Fibroblast of skin of scalp (primary cell): ENCODE measurements at places on chromosomes 2 and 18.

- DNase-seq, result no peak
Observed at GRCh38 chr2:160384791-160385190, 108.8 kb downstream of the RBMS1 start.

GRCh38 chr2:207166349-207167098 lies 776 bp upstream of the KLF7 start:
- peak; percentile 93 for DNase-seq

DNA sequence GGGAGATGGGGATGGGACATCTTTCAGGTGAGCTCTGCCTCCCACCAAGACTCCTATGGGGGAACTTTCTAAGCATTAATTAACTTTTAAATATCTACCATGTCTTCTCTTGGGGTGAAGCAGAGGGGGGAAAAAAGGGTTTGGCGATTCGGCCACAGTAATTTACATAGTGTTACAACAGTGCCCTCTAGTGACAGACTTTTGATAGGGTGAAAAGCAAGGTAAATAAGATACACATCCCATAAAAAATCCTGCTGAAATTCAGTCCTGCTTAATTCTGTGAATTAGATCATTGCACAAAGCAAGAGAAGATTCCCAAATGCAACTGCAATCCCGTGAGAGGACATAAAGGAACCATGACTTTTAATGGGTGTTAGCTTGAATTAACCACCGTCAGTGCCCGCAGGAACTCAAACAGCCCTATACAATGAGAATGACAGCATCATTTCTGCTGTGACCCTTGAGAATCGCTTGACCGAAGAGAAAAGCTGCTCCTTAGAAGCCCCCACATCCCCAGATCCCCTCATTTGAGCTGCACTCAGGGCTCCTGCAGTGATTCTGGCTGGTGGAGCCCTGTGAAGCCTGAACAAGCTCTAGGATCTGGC lies 32.8 kb downstream of the FAM124B start:
- peak; percentile 51 for DNase-seq

GRCh38 chr2:217444932-217445331 lies 557.9 kb downstream of the TNS1 start:
- DNase-seq, result no peak

GRCh38 chr2:233079953-233080835 lies 20.1 kb downstream of the INPP5D start:
- DNase-seq, result no peak

- no peak for DNase-seq
Observed at GRCh38 chr2:160635488-160635887, 141.9 kb upstream of the RBMS1 start.

GRCh38 chr18:56541793-56542192 lies 96.6 kb downstream of the TXNL1 start:
- DNase-seq, result no peak

GRCh38 chr2:217645896-217646295 lies 356.9 kb downstream of the TNS1 start:
- peak; percentile 71 for DNase-seq

GRCh38 chr2:233967164-233967563 lies 50.0 kb downstream of the TRPM8 start:
- DNase-seq, result no peak

DNA sequence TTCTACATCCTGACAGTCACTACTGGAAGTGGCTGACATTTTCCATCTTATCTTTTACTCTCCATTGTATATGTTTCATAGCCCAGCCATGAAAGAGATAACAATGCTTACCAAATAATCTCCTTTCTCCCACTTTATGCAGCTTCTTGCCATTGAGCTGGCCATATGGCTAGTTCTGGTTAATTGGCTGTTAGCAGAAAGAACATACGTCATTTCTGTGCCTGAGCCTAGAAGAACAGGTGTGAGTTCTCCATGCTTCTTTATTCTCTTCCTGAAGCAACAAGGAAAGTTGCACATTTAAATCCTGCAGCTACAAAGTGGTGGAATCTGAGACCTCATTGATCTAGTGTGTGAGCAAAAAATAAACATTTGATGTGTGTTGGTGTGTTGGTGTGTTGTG lies 82.0 kb upstream of the FSHR start:
- DNase-seq, result no peak

DNA sequence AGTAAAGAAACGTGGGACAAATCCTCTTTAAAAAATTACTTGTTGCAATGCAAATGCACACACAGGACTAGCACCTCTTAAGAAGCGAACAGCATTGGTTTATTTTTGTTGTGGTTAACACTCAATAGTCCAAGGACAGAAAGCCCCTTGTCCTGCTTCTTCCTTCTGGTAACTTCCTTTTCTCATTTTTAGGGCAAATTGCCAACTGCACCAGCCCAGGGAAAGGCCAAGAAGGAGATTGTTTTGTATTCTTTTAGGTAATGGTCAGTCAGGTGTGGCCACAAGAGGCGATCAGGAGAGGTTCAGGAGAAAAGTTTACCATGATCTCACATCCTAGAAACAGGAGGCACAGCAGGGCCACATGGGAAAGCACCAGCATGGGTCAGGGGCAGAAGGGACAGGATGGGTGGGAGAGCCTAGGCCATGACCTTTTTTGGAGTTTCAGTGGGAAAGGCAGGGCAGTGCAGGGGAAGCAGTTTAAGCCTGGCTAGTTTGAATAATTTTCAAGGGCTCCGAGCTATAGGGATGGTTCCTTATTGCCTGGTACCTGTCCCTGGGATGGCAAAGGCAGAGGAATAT lies 73.0 kb downstream of the CHRNA1 start:
- DNase-seq, result no peak

DNA sequence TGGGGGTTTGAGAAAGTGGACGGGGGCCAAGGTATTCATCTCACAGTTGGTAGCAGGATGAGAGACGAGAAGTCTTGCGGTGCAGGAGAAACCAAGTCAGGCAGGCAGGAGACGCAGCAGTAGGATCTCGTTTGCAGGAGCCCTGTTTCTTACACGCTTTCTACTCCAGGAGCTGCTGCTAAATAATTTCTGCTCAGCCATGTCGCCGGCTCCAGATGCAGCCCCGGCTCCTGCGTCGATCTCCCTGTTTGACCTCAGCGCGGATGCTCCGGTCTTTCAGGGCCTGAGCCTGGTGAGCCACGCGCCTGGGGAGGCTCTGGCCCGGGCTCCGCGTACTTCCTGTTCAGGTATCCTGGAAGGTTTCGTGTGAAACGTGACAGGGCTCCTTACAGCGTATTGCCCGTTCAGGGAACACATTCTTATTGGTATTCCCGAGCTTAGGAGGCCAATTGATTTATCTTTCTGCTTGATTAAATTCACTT lies 494 bp downstream of the ANKZF1 start:
- peak; percentile 65 for DNase-seq

- DNase-seq, result no peak
Observed at GRCh38 chr2:234633581-234634230, 136.8 kb upstream of the ARL4C start.

GRCh38 chr18:13604786-13605185 lies 121.6 kb downstream of the FAM210A start:
- no peak for DNase-seq

GRCh38 chr2:231343988-231344387 lies 51.5 kb upstream of the B3GNT7 start:
- no peak for DNase-seq

- DNase-seq, result peak; percentile 20
Observed at GRCh38 chr18:75784390-75784789, 356.9 kb upstream of the SMIM21 start.

- no peak for DNase-seq
Observed at GRCh38 chr2:84243788-84244733, 215.0 kb downstream of the SUCLG1 start.

DNA sequence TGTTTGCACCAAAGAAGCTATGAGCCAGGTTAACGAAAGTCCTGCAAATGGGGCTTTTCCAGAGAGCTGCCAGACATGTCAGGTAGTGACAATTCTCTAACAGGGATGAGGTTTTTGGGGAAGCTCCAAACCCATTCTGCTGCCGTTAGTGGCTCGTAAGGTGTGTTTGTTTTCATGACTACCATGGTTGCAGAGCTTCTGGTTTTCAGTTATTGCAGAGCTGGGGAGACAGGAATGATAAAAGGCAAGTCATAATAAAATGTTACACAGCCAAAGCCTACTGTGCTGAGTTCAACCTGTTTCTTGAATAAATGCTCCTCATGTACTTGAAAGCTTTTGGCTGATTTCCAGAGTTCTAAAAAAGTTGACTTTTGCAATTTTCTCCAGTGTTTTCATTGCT lies 209.2 kb upstream of the STK17B start:
- no peak for DNase-seq

DNA sequence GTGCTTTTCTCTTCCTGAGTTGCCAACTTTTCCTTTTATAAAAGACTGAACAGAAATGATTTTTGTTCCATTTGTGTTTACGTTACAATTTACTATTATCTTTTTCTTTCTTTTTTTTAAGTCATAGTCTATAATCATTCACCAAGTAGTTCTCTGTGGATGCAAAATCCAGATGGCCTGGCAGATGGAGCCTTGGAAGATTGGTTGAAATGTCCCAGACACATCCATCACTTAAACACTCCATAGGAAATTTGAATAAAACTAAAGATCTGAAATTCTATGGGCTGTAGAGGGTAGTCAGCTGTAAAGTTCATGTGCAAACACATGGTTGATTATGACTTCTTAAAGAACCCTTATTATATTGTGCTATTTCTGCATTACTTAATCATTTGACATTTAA lies 164.8 kb upstream of the DOCK10 start:
- DNase-seq, result no peak

DNA sequence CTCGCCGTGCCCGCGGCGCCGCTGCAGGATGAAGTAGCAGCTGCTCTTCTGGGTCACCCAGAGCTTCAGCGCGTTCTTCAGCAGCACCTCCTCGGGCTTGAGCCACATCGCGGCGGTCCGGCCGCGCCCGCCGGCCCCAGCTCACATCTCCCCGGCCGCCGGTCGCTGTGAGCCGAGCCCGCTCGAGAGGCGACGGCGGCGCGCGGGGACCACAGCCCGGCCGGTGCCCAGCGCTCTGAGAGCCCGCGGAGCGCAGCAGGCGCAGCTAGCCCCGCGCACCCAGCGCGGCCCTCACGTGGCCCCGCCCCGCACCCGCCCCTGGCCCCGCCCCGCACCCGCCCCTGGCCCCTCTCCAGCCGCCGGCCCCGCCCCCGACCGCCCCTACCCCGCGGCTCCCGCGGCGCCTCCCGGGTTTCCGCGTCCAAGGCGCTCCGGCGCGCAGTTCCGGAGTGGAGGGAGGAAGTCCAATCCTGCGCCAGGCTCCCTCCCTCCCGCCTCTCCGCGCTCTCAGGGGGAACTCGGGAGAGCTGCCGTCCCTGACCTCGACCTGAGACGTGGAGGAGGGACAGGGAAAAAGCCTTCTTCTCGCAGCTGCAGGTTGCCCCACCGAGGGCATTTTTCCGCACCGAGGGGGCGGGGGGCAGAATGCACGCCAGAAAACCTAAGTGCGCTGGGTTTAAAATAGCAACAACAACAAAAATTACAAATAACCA lies at the start of gene TBC1D8:
Gene TBC1D8 (minus strand): TSS at position 237 of the 713 bp plus-strand sequence. CDS start 129 bp downstream, at position 108.
- peak; percentile 81 for DNase-seq

DNA sequence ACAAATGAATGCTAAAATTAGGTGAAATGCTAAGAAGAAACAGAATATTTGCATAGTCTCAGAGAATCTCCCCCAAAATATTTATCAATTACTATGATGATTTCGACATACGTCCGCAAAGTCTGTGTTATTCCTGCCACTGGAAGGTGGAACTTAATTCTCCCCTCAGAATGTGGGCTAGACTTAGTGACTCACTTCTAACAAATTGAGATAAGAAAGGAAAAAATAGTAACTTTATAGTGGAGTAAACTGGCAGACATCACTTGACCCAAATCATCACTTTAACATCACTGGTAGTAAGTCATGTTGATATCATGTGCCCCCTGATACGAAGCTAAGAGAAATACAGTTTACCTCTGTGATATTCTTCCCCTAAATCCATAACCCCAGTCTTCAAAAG lies 23.5 kb downstream of the HADHB start:
- peak; percentile 10 for DNase-seq

DNA sequence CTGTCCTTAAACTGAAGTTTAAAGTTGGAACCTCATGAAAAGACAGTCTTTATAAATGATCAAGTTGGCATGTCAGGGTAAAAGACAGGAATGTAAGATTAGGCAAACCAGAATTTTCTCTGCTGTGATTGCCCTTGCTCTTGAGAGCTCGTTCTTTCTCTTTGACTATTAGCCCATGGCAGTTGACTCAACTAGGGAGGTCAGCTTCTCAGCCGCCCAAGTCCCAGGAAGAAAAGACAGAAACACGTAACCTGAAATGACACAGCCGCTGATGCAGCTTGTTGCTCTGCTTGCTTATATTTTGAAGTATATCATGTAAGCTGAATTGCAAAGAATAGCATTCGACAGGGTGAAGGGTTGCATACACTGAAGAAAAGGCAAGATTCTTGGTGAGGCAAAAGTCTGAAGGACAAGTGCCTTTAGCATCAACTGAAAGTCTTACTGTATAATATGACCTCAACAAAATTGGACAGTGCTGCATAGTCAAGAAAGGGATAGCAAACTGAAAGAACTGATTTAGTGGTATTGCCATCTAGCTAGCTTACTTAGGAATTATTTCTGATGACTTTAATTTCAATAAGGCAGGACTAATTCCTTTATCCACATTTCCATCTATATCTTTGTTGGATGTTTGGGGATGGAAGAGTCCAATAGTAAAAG lies 54.7 kb downstream of the ARHGAP15 start:
- no peak for DNase-seq

GRCh38 chr2:170321526-170321925 lies 143.6 kb downstream of the MYO3B start:
- no peak for DNase-seq

DNA sequence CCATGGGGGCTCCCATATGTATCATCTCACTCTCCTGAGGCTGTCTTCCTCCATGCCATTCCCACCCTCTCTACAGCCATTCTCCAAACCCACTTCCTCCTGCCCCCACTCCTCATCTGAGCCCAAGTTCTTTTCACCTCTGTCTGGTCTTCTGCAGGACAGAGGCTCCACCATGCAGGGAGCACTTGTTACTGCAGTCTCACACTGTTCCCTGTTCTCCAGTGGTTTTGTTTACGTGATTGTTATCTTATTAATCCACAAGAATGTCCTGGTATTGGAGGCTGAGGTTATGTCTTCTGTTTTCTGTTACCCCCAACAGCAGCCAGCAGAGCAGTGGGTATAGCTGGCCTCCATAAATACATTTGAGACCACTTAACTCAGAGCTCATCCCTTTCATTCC lies 51.4 kb downstream of the PAX8 start:
- no peak for DNase-seq
